Stimulated activated CD8-positive, alpha-beta memory T cell treated with anti-CD3 and anti-CD28 coated beads, Interleukin-4, amount 100 ng/mL, for 4 hours (primary cell): ENCODE measurements at places on chromosomes 6 and 20.

DNA sequence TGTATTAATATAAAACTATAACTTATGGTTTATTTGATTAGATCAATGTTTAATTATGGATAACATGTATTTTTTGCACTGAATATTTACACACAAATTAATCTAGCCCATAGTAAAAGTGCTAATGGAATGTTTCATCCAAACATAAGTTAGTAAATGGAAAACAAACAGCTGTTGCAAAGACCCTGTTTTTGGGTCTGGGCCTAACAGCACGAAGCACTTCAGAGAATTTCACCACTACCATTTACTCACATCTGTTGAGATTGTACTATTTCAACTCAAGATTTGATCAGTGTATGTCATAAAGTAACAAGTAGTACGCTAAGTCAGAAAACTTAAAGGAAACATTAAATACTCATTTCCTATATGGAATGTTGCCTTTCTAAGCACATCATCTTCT lies 359.6 kb downstream of the LAMA2 start:
- no peak for DNase-seq

GRCh38 chr20:36036688-36037087 lies 68.3 kb downstream of the CNBD2 start:
- no peak for DNase-seq

DNA sequence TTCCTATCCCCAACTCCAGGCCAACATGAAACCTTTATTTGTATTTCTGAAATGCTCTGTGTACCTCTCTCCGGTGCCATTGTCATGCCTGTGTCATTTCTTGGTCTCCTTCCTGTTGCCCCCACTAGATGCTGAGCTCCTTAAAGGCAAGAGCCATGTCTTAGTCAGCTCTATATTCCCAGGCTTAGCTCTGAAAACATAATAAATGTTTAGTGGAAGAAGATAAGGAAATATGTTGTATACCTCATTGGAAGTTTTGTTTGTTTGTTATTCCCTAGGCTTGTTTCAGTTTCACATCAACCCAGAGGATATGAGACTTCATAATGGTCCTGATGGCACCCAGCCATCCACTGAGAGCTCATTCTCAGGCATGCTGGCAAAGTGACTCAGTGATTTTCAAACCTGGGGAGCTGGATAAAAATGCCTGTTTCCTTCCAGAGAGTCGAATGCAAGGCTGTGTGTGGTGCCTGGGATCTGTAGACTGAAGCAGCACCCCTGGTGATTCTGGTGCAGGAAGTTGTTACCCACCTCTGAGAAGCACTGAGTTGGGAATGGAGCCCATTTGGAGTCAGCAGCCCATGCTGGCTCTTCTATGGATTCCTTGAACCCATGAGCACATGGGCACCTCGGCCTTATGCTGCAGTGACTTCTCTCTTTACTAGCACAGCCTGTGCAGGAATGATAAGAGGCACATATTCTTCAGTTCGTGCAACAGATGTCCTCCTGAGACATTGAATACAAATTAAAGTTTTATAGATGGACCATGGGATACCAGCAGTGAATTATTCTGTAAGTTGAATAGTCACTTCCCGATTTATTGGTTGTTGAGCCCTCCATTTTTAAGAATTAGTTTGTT lies 205.2 kb downstream of the FARS2 start:
- DNase-seq, result no peak

- DNase-seq, result no peak
Measured at GRCh38 chr20:47233333-47234188, 122.9 kb downstream of the ZMYND8 start.

DNA sequence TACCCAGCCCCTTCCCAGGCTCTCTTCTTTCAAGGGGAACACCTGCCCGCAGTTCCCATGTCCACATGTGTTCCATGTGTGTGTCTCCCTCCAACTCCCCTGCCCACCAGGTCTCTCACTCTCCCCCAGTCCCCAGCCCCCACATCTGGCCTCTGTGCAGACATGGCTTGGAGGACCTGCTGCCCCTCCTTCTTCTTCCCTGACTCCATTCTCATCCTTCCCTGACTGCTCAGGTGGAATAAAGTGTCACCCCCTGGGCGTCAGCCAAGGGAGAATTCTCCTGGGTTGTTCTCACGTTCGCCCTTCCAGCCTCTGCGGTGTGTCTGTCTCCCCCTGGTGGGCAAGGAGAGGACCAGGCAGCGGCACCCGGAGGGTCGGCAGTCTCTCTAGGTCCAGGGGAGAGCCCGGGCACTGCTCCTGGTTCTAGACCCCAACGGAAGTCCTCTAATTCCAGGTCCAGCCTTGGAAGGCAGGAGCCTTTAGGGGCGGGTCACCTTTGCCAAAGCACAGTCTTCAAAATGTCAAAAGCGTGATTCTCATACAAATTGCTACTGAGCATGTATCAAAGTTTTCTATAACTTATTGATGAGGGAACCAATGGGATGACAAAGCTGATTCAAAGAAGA lies 50.5 kb downstream of the EBF4 start:
- DNase-seq, result peak; percentile 41

- no peak for DNase-seq
Measured at GRCh38 chr6:51855310-51856082, 231.9 kb downstream of the PKHD1 start.

DNA sequence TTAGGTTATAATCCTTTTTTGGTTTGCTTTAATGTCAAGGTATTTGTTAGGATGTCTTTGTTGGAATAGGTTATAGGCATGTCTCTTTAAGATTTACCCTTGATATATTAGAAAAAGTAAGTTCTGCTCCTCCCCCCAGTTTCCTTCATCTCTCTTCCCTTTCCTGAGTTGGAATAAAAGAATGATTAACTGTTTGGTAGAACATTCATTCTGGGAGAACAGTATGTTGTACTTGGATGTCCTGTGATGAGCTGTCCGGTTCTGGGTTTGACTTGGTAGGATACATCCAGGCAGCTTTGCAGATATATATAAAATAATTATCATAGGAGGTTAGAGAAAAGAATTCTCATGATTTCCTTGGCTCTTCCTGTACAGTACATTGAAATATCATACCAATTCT lies 199.6 kb upstream of the RREB1 start:
- no peak for DNase-seq

- DNase-seq, result no peak
Measured at GRCh38 chr6:121848523-121849255, 413.2 kb downstream of the GJA1 start.

DNA sequence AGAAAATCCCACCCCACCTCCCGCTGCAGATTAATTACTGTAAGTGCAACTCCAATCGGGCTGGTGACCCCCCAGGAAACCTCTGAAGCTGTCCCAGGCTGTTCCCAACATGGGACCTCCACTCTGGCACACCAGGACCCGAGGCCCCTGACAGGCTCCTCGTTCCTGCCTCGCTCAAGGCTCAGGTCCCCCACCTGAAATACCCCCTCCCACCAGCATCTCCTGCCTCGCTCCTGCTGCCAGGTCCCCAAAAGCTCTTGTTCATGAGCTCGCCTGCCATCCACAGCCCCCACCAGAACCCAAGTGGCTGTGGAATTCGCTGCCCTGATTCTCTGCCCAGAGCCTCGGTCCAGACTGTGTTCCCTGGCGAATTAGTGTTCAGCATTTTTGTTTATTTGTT lies 26.1 kb downstream of the NPEPL1 start:
- no peak for DNase-seq

- peak; percentile 14 for DNase-seq
Measured at GRCh38 chr6:107784669-107785068, 39.4 kb downstream of the SCML4 start.

DNA sequence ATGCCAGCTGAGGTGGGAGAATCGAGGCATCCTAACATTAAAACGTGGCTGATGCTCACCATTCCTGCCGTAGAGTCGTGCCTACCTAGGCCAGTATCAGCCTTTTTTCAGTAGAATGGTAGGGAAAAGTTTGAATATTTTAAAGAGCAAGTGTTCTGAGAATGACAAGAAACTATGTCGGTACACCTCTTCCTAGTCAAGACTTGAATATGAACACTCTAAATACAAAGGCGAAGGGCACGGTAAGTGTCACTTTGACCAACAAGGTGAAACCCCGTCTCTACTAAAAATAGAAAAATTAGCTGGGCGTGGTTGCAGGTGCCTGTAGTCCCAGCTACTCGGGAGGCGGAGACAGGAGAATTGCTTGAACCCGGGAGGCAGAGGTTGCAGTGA lies 1.0 kb downstream of the GINM1 start:
- DNase-seq, result no peak

- DNase-seq, result no peak
Measured at GRCh38 chr20:50276119-50277063, 85.8 kb downstream of the CEBPB start.

- DNase-seq, result no peak
Measured at GRCh38 chr6:34576286-34576955, 20.3 kb upstream of the SPDEF start.

DNA sequence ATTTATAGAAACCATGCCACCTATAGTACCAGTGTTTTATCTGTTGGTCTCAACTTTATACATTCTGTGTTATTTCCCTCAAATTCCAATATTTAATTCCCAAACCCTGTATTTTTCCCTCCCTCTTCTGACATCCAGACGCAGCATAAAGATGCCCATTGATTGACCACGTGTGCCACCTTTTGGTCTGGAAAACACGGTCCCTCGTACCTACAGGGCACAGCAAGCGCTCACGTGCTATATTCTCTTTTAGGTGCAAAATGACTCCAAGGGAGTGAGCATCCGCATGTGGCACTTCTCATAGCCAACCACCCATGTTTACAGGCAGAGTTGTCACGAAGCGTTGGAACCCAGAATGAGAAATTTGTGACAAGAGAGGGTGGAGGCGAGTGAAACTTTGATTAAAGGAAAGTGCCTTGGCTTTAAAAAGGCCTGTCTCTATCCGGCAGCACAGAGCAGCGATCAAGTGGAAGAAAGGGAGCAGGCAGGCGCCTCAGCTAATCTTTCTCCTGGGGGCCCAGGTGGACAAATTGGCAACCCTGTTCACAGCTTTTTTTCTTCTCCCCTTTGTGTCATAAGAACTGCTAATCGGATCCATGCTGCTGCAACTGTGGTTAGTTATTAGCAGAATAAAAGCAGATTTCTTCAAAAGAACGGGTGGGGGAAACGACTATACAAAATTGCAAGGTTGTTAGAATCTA lies 225.9 kb downstream of the TMEM242 start:
- no peak for DNase-seq

- DNase-seq, result no peak
Measured at GRCh38 chr6:7617801-7618764, 28.1 kb downstream of the SNRNP48 start.

DNA sequence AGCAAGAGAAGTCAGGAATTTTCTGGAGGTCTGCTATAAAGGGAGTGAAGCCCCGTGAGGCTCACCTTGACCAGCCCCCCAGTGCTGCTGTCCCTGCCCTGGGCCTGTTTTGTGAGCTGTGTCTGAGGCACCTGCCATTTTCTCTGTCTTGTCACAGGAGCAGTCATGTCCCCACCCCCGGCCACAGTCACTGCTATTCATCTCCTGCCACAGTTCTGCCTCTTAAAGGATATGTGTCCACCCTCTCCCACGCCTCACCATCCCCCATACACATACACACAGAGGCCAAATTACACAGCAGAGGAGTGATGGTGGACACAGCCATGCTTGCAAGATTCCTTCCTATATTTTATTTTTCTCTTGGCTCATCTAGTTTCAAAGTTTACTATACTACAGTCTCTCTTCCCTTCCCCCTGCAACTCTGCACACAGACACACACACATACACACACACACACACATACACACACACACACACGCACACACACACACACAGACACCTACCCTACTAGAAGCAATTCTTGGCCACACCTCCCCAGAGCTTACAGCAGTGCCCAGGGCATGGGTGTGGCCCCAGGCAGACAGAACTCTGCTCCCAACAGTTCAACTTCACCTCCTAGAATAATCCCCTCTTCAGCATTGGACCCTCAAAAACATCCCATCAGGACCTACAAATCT lies 68.7 kb upstream of the TAB2 start:
- DNase-seq, result no peak

- no peak for DNase-seq
Measured at GRCh38 chr6:116278481-116278829, 1.3 kb downstream of the TSPYL1 start.

DNA sequence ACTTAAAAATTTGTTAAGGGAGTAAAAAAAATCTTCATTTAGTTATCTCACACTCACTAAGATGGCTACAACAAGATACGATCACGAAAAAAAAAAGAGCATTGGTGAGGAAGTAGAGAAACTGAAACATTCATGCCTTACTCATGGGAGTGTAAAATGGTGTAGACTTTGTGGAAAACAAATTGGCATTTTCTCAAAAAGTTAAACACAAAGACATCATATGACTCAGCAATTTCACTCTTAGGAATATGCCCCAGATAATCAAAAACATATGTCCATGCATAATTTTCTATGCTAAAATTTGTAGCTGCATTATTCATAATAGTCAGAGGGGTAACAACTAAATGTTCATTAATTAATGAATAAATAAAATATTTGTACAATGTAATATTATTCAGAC lies 120.9 kb upstream of the IRAK1BP1 start:
- no peak for DNase-seq

DNA sequence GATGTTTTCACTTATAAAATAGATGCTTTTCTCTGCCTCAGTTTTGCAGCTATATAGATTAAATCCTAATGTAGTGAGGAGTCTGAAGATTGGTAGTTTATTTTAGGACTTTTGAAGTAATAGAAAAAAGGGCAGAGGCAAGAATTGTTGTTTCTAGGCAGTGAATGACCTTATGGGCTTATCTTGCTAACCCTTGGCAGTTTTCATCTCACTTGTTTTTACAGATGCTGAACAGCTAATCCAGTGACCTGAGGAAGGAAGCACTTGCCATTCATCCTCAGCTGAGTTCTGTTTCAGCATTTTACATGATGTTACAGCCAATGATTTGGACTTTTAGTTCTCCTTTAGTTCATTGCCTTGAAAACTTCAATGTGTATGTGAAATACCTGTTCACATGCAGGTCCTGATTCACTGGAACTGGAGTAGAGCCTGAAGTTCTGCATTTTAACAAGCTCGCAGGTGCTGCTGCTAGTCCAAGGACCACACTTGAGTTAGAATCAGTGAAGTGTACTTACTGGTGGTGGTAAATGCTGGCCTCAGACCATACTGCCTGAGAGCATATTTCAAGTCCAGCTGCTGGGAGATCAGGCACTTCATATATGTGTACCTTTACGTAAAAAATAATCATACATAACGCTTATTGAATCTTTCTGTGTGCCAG lies 86.9 kb downstream of the TULP4 start:
- no peak for DNase-seq

DNA sequence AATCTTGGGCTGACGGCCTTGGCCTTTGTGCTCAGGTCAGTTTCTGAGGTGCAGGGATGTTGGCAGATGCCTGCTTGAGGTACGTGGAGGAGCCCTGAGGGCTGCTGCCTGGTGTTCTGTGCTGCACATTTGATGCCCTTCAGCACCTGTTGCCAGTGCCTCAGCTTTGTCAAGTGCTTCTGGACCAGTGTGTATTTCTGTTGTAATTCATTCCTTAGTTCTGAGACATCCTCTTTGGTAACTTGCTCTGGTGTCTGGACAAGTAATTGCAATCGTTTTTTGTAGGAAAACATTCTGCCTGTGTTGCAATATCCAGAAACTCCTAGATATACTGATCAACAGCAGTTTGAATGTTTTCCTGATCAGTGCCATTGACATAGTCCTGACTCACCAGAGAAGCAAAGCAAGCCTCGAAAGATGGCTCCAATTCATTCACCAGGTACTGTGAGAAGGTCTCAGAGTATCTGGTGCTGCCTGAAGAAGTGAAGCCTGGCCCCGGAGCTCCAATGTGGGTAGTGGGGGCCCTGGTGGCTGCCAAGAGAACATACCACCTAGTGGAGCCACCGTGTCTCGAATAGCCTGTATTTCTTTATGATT lies 26.7 kb downstream of the ZNF337 start:
- DNase-seq, result no peak

- no peak for DNase-seq
Measured at GRCh38 chr6:142015011-142015410, 117.7 kb upstream of the GJE1 start.
